ENCODE measurements at places on chromosomes 2 and 18. TPM values are rescaled to one million over a fixed set of nuclear protein-coding genes. Genes with fewer than 3 reads are reported as not detected.

KIAA2012 gene
- total RNA-seq: not detected

SLC23A3 gene
- total RNA-seq: 0.43 TPM

SRD5A2 gene
- not detected for total RNA-seq

RIT2 gene
- total RNA-seq: not detected

CRYGC gene
- total RNA-seq: not detected

PARD3B gene
- 1.1 TPM for total RNA-seq

MERTK gene
- 2.2 TPM for total RNA-seq

SKOR2 gene
- not detected for total RNA-seq

STPG4 gene
- total RNA-seq: not detected

MOCOS gene
- total RNA-seq: 15.9 TPM

R3HDM1 gene
- 4.3 TPM for total RNA-seq

OSBPL6 gene
- total RNA-seq: 6.0 TPM

TMEM37 gene
- 0.72 TPM for total RNA-seq

ANKRD30B gene
- not detected for total RNA-seq

ALK gene
- total RNA-seq: not detected

GREB1L gene
- total RNA-seq: 2.7 TPM

TUBA3E gene
- total RNA-seq: not detected

LTBP1 gene
- total RNA-seq: 23.4 TPM

REG3A gene
- not detected for total RNA-seq

TNFAIP6 gene
- 6.0 TPM for total RNA-seq

RNU2-63P gene
- not detected for total RNA-seq

STARD6 gene
- not detected for total RNA-seq

SERPINB10 gene
- 4.8 TPM for total RNA-seq
